Activated CD4-positive, alpha-beta T cell treated with anti-CD3 and anti-CD28 coated beads, Interleukin-2, Interleukin-4, amounts not matched to agents 100 ng/mL and 50 ng/mL, durations not matched to agents 16 hours and 8 hours (primary cell): ENCODE measurements at places on chromosomes 7 and 10.

DNA sequence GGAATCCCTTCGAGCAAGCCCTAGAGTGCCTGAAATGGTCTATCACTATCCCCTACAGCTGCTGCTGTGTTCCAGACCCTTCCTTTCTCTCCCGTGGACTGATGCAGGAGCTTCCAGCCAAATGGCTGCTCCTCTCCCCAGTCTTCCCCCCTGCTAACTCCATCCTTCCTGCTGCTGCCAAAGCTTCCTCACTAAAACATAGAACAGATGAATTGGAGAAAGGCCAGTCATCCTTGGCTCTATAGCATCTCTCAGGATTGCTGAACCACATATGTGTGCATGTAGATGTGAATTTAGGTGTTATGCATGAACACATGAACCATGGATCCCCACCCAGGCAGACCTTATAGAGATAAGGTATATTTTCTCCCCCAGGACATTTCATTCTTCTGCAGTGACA lies 60.7 kb downstream of the GPR26 start:
- DNase-seq, result no peak

DNA sequence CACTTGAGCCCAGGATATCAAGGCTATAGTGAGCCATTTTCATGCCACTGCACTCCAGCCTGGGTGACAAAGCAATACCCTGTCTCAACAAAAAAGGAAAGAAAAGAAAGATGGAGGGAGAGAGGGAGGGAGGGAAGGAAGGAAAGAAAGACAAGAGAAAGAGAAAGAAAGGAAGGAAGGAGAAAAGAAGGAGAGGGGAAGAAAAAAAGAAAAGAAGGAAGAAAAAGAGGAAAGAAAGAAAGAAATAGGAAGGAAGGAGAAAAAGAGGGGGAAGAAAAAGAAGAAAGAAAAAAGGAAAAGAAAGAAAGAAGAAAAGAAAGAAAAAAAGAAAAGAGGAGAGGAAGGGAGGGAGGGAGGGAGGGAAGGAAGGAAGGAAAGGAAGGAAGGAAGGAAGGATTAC lies 321.5 kb upstream of the CNTNAP2 start:
- DNase-seq, result no peak

DNA sequence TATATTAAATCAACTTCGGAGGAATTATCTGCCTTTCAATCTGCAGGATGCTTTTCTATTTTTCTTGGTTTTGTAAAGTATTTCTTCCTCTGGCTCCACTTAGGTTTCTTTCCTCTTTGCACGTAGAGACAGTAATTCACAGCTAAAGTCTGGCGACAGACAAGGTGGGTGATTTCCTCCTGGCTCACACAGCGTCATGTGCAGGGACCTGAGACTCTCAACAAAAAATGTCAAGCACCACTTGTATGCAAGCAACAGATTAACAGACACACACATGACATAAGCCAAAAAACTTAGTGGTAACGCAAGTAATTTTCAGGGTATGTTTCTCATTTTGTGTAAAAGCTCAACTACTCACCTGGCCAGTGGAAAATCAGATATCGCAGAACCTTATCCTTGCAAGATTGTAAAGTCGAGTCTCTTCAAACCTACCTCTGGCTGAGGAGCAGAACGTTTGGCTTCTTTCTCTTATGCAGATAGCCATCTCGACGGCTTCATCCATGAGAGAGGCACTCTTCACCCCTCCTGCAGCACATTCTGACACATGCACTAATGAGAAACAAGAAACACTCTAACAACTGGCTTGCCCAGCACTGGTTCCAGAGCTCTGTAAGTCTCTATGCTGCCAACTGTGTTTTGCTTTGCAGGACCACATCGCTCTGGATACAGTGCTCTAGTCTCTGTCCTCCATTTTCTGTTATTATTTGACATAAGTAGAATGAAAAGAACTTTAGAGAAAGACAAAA lies 188.0 kb downstream of the CDCA7L start:
- DNase-seq, result no peak

GRCh38 chr10:124308056-124308645 lies 110.6 kb downstream of the OAT start:
- DNase-seq, result no peak

- peak; percentile 32 for DNase-seq
Observed at GRCh38 chr7:93245525-93246432, 13.6 kb downstream of the VPS50 start.

DNA sequence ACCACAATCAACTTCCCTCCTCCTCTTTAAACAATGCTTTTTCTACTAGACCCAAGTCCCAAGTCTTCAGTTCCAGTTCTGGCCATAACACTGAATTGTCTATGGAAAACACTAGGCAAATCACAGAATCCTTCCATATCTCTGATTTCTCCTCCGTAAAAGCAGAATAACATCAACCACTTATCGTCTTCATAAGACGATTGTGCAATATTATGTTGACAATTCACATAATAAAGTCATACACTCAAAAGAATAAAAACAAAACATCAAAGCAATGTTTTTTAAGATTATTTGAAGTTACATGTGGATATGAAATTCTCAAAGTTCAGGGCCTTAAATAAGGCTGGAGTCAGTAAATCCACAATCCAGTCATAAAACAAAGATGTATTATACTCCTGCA lies 84.4 kb downstream of the MTERF1 start:
- DNase-seq, result no peak

GRCh38 chr7:100426516-100426915 lies 2.0 kb downstream of the ZCWPW1 start:
- no peak for DNase-seq

DNA sequence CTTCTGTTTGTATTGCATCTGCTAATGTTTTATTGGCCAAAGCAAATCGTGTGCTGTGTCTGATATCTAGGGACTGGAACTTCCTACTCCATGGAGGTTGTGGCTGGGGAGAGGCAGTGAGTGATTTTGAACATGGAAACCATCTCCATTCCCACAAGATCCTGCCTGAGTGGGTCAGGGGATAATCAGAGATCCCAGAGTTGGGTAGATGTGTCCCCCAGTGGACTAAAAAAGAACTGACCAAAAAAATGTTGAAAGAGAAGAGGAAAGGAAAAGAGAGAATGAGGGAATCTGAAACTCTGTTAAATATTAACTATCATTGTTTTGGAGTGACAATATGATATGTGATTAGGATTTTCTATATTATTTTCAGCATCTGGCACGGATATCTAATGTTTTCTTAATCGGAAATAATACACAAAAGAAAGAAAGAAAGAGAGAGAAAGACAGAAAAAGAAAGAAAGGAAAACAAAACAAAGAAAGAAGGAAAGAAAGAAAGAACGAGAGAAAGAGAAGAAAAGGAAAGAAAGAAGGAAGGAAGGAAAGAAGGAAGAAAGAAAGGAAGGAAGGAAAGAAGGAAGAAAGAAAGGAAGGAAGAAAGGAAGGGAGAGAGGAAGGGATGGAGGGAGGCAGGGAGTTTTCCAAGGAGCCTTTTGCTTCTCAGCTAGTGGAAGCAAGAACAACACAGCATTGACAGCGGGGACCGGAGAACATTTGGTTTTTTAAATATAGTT lies 638.5 kb downstream of the CCSER2 start:
- no peak for DNase-seq

DNA sequence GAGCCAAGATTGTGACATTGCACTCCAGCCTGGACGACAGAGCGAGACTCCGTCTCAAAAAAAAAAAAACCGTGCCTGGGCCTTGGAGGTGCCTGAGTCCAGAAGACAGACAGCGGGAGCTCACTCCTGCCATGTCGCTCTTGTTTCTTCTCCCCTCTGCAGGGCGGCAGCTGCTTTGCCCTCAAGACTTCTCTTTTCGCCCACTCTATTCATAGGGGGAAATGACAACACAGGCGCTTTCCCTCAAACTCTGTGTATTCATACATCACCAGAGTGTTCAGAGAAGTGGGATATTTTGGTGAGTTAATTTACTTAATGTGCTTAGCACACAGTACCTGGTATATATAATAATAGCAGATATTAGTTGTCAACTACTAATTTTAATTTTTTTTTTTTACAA lies 44.5 kb downstream of the FOXK1 start:
- no peak for DNase-seq

GRCh38 chr7:153401795-153402720 lies 642.5 kb downstream of the ACTR3B start:
- DNase-seq, result no peak

DNA sequence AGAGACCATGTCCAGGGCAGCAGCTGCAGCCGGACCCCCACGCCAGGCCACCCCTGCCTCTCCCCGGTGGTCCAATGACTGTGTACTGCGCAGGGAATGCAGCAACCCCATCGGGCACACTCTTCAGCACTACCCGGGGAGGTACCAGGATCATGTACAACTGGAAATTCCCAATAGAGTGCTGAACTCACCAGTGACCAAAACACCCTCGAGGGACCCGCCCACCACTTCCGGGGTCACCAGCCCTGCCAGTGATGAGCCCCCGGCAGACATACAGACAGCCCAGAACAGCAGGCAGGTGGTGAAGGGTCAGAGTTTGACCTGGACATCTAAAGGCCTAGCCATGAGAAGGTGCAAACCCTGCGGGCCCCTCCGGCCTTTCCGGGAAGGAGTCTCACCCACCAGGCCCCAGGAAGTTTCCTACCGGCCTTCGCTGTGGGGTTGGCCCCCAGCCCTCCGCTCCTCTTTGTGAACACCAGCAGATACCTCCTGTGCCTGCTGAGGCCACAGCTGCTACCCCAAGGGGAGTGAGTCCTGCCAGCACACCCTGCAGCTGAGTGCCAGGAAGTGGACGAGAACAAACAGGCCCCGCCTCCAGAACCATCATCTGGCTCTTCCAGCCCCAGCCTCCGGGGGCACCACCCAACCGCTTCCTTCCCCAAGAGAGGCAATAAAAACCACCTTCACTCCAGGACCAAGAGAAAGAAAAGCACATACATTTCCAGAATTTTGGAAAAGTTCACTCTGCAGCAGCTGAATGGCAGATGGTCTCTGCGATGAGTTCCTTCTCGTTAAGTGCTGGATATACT lies 5.0 kb upstream of the ANKRD61 start:
- DNase-seq, result peak; percentile 51

GRCh38 chr7:25947669-25948516 lies 204.1 kb upstream of the NFE2L3 start:
- DNase-seq, result no peak

DNA sequence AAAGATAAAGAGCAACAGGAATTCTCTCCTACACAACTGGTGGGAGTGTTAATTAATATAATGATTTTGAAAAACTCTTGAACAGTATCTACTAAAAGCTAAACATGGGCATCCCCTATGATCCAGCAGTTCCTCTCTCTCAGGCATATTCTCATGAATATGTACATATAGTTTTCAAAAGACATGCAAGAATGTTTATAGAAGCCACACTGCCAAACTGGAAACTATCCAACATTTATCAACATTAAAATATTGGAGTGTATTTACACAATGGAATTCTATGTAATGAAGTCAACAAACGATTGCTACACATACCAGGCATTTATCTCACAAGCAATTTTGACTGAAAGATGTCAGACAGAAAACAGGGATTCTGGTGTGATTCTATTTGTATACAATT lies 404.5 kb upstream of the ANKRD30A start:
- no peak for DNase-seq

DNA sequence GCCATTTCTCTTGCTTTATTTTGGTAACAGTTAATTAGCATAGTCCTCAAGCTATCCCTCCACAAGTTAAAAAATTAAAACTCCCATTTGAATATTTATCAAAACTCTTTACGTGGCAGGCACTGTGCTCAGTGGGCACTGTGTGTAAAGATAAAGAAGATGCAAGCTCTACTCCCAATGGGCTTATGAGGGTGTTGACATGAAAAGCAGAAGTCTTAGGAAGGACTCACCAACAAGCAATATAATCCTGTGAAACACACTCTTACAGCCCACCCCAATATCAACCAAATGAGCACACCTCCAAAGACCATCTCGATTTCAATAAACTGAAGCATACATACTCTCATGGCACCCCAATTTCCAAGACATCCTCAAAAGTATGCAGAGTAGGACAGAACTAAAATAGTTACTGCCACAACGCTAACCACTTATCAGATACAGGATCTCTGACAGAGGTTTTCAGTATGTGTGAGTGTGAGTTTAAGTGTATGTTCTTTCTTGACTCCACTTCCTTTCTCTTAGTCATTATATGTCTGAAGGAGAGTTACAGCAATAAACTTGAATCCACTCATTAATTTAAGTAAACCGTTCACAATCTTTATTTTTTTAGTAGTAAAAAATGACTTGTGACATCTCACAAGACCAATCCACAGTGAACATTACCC lies 120.0 kb downstream of the PDE1C start:
- peak; percentile 28 for DNase-seq
